ENCODE measurements at places on chromosomes 13 and 19.
A peak's percentile ranks its signal among the peaks of the same experiment; 100 is the strongest.

DNA sequence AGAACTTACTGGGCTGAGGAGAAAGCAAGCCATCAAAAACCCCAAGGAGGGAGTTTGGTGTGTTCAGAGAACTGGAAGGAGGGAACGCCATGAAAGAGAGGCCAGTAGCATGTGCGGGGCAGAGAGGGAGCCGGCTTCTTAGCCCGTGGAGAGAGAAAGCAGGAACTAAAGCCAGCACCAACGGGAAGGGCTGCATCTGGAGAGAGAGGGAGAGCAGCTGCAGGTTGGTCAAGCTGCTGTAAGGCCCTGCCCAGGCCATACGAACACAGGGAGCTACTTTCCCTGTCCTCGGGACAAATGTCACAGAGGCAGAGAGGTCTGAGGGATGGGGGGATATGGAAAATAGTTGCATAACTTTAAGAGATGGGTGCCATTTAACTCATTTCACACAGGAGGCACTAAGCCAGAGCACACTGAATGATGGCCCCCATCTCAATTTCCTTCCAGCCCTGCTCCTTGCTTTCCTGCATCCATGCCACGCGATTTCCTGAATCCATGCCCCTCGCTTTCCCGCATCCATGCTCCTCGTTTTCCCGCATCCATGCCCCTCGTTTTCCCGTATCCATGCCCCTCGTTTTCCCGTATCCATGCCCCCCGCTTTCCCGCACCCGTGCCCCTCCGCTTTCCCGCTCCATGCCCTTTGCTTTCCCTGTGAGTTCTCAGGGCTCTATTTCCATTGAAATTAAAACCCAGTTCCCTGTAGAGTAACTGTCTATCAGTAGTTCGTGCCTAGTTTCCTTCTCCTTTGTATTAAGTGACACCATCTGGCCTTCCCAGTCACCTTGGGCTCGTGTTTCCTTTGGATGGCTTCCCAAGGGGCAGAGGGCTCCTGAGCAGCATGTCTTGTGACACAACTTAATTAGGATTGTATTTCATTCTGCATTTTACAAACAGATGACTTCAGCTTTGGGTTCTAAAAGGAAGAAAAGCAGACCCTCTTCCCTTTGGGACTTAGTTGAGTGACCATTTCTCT lies 31.5 kb upstream of the TPT1 start:
- DNase-seq, result no peak

DNA sequence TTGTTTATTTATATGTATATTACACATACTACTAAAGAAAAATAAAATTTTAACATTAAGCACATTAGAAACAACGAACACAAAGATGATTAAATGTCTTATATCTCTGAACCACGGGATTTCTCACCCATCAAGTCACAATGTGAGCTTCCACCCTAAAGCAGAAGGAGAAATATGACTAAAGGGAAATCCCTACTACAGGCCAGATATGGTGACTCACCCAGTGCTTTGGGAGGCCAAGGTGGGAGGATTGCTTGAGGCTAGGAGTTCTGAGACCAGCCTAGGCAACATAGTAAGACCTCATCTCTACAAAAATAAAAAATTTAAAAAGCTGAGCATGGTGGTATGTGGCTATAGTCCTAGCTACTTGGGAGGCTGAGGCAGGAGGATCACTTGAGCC lies 24.6 kb downstream of the DCT start:
- peak; percentile 19 for DNase-seq

GRCh38 chr19:39738814-39739213 lies 985 bp upstream of the CLC start:
- no peak for DNase-seq

DNA sequence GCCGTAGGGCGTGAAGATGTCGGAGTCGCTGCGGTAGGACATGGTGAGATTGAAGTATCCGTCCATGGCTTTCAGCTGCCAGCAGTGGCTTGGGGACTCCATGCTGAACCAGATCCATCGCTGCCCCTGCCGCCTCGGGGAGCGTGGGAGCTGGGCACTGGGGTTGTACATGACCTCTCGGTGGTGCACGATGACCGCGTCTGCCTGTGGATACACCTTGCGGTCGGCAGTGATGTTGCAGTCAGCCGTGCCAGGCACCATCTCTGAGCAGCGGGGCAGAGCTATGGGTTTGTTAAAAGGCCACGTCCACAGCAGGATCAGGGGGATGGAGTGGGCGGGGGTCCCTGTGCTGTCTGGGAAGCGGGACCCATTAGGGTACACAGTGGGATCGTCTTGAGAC lies 7.4 kb downstream of the FUT6 start:
- no peak for DNase-seq

DNA sequence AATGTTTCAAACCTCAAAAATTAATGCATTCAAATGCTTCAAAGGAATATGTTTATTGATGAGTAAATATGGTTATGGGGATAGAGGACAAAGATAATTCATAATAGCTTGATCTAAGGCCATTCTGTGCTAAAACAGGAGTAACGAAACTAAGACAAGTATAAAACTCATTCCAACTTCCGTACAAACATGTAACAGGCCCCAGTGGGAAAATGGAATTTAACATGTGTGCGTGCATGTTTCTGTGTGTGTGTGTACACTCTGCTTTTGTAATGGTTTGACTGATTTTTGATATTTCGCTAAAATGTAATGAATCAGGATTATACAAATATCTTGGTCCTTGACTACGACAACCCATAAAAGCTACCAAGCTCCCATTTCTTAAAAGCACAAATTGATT lies 91.0 kb downstream of the KLF12 start:
- no peak for DNase-seq

DNA sequence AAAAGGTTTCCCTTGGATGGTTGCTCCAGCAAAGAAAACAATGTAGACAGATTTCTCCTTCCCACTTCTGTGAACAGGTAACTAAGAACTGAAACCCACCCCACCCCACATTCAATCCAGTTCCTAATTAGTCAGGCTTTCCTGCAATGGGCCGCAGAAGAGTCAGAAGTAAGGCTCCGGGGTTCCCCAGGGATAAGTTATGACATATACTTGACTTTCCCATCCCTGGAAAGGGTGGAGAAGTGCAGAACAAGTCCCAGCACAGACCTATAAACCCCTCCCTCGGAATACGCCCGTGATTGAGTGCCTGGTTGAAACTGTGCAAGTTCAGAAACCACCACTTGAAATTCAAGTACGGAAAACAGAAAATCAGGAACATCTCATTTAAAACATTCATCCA lies 24.9 kb downstream of the RCBTB2 start:
- no peak for DNase-seq

DNA sequence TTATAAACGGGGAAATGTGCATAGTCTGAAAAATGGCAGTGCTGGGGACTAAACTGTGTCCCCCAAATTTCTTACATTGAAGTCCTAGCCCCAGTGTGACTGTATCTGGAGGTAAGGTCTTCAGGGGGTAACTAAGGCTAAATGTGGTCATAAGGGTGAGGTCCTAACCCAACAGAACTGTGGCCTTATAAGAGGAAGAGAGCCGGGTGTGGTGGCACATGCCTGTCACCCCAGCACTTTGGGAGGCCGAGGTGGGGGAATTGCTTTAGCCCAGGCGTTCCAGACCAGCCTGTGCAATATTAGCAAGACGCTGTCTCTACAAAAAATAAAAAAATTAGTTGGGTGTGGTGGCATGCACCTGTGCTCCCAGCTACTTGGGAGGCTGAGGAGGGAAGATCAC lies 17.8 kb downstream of the PROZ start:
- no peak for DNase-seq

DNA sequence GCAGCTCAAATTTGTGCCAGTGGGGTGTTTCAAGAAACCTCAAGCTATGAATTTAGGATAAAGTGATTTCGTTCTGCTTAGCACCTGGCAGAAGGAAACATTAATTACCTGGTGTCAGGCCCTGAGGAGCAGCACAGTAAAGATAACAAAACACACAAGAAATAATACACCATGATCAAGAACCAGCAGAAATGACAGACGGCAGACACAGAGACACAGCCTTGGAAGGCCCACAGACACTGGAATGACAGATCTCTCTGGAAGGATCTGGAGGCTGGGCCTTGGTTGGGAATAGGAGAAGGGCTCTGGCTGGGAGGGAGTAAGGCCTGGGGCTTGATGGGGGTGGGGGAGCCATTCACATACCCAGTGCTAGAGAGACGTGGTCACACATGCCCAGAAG lies 10.8 kb downstream of the PRODH2 start:
- no peak for DNase-seq

- DNase-seq, result no peak
Observed at GRCh38 chr13:40102360-40102727, 446.9 kb downstream of the COG6 start.

GRCh38 chr13:79508224-79508961 lies 27.4 kb downstream of the NDFIP2 start:
- DNase-seq, result no peak

DNA sequence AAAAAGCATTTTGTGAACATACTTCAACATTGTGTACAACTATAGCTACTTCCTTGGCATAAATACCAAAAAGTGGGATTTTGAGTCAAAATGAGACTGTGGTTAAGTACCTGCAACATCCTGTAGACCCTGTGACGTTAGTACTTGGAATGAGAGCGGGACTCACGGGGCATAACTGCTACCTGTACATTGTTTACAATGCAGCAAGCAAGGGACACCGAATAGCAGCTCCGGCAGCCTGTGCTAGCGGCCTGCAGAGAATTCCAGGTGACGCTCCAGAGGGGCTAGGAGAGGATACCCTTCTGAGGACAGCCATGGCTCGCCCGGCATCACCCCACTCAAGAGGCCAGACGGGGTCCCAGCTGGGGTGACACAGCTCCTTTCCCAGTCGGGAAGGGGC lies 824 bp upstream of the ZNF331 start:
- no peak for DNase-seq

DNA sequence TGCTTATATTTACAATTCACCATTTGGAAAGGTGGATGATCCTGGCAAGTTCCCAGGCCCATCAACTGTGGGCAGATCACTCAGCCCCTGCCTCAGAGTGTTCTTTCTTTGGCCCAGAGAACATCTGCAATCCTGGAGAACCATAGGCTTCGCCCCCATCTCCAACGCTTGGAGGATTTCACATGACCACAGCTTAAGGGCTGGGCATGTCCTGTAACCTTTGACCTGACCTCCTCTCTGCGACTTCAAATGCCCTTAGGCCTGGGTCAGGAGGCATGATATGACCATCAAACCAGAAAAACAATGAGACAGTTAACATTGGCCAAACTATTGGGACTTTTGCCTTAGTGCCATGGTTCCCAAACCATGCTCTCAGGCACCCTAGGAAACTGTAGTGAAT lies 7.2 kb upstream of the MBNL2 start:
- no peak for DNase-seq

DNA sequence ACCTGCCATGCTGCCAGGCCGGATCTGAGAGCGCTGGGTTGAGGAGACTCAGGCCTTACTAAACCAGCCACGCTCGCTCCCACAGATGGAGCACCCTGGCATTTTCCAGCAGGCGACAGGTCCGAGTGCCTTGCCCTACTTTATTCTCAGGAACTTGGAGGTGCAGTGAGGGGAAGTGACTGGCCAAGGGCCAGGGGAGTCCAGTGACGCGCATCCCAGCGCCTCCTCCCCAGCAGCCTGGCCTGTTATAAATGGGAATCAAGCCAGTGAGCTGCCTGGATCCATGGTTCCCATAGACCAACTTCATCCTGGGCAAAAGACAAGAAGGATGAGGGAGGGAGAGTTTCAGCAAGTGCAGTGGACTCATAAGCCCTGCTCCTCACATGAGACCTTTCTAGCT lies 35.5 kb downstream of the TMED1 start:
- no peak for DNase-seq

- no peak for DNase-seq
Observed at GRCh38 chr19:58212336-58213074, 16.2 kb upstream of the ZNF544 start.

GRCh38 chr13:46926916-46927590 lies 30.2 kb upstream of the HTR2A start:
- DNase-seq, result no peak

GRCh38 chr19:45173816-45174215 lies 4.2 kb downstream of the TRAPPC6A start:
- DNase-seq, result no peak

DNA sequence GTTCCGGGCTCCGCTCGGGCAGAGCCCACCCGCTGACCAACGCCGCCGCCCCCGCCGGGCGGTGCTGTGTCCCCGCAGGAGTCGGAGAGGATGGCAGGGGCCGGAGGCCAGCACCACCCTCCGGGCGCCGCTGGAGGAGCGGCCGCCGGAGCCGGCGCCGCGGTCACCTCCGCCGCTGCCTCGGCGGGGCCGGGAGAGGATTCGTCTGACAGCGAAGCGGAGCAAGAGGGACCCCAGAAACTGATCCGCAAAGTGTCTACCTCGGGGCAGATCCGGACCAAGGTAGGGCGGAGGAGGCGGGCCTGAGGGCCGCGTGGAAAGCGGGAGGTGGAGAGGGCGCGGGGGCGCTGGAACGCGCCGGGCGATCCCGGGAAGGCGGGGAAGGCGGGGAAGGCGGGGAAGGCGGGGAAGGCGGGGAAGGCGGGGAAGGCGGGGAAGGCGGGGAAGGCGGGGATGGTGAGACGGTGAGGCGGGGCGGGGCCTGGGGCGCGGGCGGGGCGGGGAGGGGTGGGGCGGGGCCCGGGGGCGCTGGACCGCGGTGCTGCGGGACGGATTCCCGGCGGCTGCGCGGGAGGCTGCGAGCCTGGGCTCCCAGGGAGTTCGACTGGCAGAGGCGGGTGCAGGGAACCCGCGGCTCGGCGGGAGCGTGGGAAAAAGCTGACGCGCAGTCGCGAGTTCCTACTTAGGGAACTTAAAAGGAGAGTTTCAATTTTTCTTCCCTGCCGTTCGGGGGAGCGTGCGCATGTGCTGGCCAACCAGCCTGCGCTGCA lies 421 bp downstream of the DGKH start:
- peak; percentile 67 for DNase-seq

- DNase-seq, result no peak
Observed at GRCh38 chr13:76928456-76928855, 19.9 kb upstream of the ACOD1 start.

DNA sequence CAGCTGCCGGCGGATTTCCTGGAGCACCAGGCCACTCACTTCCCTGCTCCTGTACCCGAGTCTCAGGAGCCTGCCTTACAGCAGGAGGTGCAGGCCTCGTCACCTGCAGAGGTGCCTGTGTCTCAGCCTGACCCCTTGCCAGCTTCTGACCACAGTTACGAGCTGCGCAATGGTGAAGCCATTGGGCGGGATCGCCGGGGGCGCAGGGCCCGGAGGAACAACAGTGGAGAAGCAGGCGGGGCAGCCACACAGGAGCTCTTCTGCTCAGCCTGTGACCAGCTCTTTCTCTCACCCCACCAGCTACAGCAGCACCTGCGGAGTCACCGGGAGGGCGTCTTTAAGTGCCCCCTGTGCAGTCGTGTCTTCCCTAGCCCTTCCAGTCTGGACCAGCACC lies 3.3 kb downstream of the ZNF574 start:
- DNase-seq, result no peak

- no peak for DNase-seq
Observed at GRCh38 chr19:16722591-16722990, 2.9 kb downstream of the NWD1 start.

Measured in stimulated activated CD4-positive, alpha-beta T cell treated with anti-CD3 and anti-CD28 coated beads, Interleukin-12 subunit alpha, Interleukin-12 subunit beta, amount 100 ng/mL, for 48 hours (primary cell).